Fibroblast of upper back skin (primary cell): ENCODE measurements at places on chromosomes 12 and 14.

- DNase-seq = no peak
Measured at GRCh38 chr14:66511849-66512248, 3.9 kb downstream of the GPHN start.

DNA sequence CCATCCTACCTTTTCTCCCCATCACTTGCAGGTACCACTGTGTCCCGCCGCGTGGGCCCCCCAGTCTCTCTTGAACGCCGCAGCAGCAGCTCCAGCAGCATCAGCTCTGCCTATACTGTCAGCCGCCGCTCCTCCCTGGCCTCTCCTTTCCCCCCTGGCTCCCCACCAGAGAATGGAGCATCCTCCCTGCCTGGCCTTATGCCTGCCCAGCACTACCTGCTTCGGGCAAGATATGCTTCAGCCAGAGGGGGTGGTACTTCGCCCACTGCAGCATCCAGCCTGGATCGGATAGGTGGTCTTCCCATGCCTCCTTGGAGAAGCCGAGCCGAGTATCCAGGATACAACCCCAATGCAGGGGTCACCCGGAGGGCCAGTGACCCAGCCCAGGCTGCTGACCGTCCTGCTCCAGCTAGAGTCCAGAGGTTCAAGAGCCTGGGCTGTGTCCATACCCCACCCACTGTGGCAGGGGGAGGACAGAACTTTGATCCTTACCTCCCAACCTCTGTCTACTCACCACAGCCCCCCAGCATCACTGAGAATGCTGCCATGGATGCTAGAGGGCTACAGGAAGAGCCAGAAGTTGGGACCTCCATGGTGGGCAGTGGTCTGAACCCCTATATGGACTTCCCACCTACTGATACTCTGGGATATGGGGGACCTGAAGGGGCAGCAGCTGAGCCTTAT lies 9.2 kb downstream of the ARHGAP9 start:
- no peak for DNase-seq

GRCh38 chr12:3150931-3151835 lies 74.0 kb downstream of the TSPAN9 start:
- peak; percentile 83 for DNase-seq

DNA sequence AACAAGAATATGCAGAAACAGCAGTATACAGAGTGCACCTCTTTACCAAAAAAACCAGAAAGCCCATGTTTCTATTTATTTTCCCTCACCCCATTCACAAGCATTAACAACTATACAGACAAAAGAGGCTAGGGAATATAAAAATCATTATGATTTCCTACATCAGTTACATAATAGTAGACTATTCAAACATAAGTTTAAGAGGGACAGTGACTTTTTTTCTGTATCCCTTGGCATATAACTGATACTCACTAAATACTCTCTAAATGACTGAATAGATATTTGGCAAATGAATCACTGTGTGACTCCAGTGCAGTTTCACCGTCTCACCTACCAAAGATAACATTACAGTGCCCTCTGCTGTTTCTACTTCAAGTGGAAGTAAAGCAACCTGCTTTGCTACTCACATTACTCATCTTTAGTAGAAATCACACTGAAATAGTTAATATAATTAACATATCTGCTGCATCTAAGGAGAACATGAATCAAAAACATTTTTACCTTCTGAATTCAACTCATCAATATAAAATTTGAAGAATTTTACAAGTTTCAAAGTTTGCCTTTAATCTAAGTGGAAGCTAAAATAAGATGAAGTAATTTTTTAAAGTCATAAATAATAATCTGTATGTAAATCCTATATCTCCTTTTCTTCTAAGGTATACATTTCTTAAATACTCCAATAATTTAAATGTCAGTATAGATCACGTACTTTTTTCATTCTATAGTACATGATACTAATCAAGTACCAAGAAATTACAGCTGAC lies 103.8 kb downstream of the OSBPL8 start:
- peak; percentile 92 for DNase-seq

DNA sequence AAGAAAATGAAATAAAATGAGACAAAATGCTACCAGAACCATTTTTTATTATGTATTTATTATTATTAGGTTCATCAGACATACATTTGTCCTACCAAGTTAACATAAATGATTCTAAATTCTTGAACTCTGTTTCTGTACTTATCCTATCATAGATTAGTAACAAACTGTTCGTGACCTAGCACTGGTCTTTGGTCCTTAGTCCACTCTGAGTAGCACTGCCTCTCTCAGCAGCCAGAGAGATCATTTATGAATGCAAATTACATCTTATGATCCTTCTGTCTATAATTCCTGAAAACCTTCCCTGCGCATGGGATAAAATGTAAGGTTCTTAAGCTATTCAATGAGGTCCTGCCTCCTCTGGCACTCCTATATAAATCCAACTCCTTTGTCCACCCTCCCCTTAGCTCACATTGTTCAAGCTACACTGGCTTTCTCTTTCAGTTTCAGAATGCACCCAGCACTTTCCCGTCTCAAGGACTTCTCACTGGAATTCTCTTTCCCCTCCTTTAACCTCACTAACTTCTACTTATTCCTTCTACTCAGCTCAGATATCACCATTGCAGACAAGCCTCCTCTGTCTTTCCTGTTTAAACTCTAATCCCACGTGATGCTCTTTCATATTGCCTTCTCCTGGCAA lies 17.1 kb downstream of the PDZRN4 start:
- DNase-seq = no peak

DNA sequence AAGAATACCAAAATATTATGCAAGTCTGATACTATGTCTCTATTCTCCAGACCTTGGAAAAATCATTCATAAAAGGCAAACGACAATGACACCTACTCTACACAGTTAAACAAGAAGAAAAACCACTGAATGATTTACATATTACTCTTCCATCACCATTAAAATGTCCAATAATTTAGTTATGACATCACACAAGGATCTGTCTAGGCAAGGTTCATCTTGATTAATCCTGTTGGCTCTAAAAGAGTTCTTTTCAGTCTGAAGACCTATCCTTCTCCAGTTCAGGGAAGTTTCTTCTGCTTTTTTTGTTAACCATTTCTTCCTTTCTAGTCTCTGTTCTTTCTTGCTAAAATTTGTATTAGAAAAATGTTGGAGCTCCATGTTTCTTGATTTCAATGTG lies 64.0 kb downstream of the OSBPL8 start:
- DNase-seq = no peak

- DNase-seq = no peak
Measured at GRCh38 chr14:35999294-35999693, 173.2 kb downstream of the BRMS1L start.

DNA sequence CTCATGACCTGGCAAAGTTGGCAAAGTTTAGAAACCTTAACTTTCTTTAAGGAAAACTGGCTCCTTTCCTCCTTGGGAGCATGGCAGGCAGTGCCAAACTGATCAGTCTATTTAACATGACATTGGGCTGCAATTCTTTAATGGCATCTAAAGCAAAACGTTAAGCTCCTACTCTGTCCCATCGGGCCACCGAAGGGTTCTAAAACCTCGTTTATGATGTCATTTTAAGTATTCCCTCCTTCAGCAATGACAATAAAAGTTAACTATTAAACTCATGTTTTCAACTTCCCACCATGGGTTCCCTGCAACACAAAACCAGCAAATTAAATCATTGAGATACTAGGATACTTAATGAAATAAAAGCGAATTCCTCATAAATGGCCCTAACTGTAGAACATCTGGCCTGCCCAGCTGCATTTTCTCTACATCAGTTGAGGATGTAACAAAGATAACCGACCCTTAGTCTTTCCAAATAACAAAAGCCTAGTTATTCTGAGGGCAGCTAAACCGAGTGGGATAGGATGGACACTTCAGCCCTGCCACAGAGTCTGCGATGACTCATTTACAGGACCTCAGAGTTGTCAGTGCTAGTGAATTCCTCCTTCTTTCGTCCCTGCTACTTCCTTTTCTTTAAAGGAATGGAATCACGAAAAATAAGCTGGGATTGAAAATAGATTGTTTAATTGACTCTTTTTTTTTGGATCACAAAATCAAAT lies 34.5 kb upstream of the RIC8B start:
- no peak for DNase-seq

- DNase-seq = peak; percentile 67
Measured at GRCh38 chr12:30166006-30166795, 382.5 kb upstream of the TMTC1 start.

DNA sequence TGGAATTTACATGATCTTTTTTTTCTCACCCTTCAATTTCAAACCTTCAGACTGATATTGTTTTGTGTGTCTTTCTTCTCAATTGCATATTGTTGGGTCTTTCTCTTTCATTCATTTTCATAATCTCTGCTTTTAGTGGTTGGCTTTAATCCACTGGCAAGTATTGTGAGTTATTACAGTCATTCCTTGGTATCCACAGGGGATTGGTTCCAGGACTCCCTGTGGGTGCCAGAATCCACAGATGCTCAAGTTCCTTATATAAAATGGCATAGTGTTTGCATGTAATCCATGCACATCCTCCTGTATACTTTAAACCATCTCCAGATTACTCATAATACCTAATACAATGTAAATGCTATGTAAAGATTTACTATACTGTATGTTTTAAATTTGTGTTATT lies 29.7 kb upstream of the PARP11 start:
- no peak for DNase-seq

DNA sequence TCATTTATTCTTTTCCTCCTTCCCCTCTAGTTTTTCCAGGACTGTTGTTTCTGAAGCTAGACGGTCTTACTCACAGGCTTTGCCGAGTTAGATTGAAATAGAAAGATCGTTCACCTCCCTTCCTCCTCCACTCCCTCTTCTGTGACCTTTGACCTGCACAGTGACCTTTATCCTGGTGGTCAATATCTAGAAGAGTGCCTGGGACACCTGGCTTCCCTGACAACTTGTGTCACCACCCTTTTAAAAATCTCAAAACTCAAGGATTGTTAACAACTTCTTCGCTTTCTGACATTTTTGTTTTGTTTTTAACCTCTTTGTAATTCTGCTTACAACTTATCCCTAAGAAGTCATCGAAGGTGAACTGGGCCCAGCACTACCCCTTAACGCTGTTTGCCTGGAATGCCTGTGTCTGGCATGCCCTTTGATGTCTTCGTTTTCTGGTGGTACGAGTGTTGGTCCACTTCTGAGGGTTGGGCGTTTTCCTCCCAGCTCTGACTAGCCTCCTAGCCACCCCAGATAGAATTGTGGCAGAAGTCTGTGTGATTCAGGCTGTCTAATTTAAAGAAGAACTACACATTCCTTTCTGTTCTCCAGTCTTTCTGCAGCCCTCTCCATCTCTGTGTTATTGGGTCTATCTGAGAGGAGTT lies 2.8 kb upstream of the KRT75 start:
- no peak for DNase-seq
